ENCODE measurements at places on chromosomes 12 and 14.

DNA sequence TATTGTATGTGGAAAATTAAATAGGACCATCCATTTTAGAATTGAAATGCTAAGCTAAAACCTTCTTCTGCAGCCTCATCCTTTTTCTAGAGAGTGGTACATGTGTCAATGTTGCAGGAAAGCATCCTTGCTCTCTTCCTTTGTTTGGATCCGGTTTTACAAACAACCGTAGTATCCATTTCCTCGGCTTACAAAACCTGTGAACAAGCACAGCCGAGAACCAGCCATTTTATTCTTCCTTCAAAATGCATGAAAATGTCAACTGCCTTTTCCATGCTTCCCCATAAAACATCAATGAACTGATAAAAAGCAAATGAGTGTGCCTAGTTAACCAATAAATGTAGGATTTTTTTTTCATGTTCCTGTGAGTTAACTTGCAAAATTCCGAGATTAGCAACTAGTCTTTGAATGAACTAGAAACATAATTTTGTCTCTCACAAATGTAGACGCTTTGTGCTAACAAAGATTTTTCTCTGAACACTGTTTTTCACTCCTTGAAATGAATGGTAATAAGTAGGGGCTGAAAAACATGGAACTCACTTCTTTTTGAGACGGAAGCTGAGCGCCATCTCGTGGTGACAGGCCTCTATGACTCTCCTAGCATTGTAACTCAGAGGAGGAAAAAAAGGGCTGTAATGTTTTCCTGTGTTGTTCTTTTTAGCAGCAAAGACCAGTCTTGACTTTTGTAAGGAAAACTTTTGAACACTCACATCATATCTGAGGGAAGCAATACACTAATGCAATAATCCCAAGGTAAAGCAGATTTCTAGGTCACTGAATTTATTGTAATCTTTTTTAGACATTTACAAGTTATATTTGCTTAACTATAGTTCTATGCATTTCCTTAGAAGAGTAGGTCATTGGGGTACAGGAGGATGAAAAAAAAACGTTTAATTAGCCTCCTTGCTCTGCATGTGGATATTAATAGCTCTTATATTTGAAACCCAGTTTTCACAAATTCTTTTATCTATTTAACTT lies 157.4 kb upstream of the FOXG1 start:
- H3K36me3 ChIP-seq, result no peaks in the 10 kb centered on the region
- H3K27me3 ChIP-seq, result no peaks in the 10 kb centered on the region
- H3K27ac ChIP-seq, result no peak overlapping the region
- H3K4me1 ChIP-seq, result no peaks in the 10 kb centered on the region
- peak; percentile 1 for DNase-seq

DNA sequence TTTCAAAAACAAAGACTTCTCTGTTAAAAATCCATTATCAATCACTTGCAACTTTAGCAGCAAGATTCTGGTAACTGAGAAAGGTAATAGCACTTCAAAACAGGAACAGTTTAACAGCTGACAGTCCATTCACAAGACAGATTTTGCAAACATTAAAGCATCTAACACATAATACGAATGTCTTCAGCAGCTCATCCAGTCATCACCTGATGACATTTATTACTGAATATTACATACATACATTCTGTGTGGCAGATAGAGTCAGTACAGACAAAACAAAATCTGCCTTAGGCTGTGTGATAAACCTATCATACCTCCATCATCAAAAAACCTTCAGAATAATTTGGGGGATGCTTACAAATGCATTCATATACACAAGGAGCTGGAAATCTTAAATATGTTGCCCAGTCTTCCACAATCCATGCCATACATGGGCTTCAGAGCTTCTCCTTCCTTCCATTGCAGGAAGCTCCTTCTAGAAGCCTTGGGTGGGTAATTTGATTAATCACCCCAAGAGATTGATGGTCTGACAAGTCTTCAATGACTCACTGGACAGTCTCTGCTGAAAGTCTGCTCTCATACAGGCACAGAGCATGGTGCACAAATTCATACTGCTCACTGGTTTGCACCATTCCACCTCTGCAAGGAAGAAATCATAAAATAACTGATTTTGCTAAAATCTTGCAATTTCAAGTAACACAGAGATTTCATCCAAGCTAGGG lies 1.6 kb upstream of the PTPRB start:
- H3K36me3 ChIP-seq, result no peaks in the 10 kb centered on the region
- no peaks in the 10 kb centered on the region for H3K27me3 ChIP-seq
- no peak for DNase-seq
- no peak overlapping the region for H3K27ac ChIP-seq
- no peak overlapping the region for H3K4me3 ChIP-seq
- H3K4me1 ChIP-seq, result no peaks in the 10 kb centered on the region

DNA sequence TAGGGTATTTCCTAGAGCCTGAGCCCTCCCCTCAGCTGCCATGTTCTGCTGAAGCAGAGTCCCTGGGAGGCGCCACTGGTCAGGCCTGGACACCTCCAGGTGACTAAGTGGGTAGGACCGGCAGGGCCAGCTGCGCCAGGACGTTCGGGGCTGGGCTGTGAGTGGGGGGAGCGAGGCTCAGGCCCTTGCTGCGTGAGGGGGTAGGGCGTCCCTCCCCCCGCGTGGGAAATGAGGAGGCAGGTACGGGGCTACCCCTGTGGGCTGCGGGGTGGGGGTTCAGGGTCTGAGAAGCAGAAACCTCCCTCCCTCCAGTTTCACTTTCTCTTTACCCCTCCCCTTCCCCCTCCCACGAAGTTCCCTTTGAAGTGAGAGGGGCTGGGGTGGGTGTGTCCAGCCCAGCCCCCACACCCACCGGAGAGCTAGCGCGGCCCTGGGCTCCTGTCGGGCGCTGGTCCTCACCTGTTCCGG lies 22.1 kb upstream of the KIF26A start:
- no peaks in the 10 kb centered on the region for H3K36me3 ChIP-seq
- peaks cover 17% of the 10 kb centered on the region for H3K27me3 ChIP-seq
- no peak overlapping the region for H3K27ac ChIP-seq
- no peak for DNase-seq
- no peaks in the 10 kb centered on the region for H3K4me1 ChIP-seq

GRCh38 chr14:20456971-20457370 lies 1.9 kb downstream of the APEX1 start:
- DNase-seq, result no peak
- H3K4me3 ChIP-seq, result no peak overlapping the region
- H3K4me1 ChIP-seq, result 0 out of 2 replicates have a peak, but pooled peaks cover 4% of the 10 kb centered on the region
- H3K27me3 ChIP-seq, result no peaks in the 10 kb centered on the region
- peaks cover 24% of the 10 kb centered on the region for H3K36me3 ChIP-seq
- no peak overlapping the region for H3K27ac ChIP-seq

GRCh38 chr14:71716041-71716772 lies 216.0 kb upstream of the RGS6 start:
- H3K27ac ChIP-seq, result no peak overlapping the region
- H3K4me1 ChIP-seq, result peaks cover 20% of the 10 kb centered on the region
- no peak overlapping the region for H3K4me3 ChIP-seq
- DNase-seq, result peak; percentile 87
- H3K27me3 ChIP-seq, result no peaks in the 10 kb centered on the region
- peaks cover 6% of the 10 kb centered on the region for H3K36me3 ChIP-seq

- no peak overlapping the region for H3K27ac ChIP-seq
- peaks cover 18% of the 10 kb centered on the region for H3K27me3 ChIP-seq
- H3K4me3 ChIP-seq, result no peak overlapping the region
Measured at GRCh38 chr12:100360450-100360849, 3.6 kb downstream of the SLC17A8 start.

GRCh38 chr14:69633238-69633637 lies 21.8 kb downstream of the SUSD6 start:
- peaks cover 58% of the 10 kb centered on the region for H3K4me1 ChIP-seq
- H3K27ac ChIP-seq, result peak overlapping the region; percentile 12
- no peaks in the 10 kb centered on the region for H3K36me3 ChIP-seq

DNA sequence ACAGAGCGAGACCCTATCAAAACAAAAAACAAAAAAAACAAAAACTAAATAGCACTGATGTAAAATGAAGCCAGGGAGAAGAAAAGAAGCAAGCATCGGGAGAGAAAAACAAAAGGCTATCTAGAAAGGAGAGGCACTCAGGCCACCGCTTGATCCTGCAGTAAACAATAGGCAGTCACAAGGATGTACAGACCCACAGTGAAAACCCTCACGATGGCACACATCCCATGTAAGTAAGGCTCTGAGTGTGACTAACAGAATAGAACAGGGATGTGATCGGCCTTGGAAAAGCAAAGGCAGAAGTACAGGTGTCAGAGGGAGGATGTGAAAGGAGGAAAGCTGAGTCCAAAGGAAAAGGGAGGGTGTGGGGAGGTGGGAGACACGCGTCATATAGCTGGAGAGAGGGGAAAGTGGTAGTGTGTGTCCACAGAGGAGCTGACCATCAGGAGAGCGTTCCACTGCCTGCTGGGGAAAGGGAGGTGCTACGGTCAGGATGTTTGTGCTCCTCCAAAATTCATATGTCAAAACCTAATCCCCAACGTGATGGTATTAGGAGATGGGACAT lies 31.5 kb downstream of the CAMKK2 start:
- no peaks in the 10 kb centered on the region for H3K4me1 ChIP-seq
- no peaks in the 10 kb centered on the region for H3K27me3 ChIP-seq

DNA sequence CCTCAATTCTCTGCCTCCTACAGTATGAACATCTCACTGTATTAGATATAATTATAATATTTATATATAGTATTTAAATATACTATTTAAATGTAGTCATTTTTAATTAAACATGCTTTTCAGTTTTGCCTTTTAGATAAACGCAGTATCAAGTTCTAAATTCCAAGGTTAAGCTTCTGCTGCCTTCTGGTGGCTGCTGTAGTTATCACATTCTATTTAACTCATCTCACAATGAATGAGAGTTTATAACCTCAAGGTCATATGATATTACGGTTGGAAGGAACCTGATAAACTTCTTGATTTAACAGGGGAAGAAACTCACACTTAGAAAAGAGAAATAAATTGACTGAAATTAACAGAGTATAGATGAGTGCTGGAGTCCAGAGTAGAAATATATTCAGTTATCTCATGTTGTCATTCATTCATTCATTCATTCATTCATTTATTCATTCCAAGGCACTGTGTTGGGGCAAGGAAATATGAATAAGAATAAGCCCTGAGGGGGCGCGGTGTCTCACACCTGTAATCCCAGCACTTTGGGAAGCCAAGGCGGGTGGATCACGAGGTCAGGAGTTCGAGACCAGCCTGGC lies 31.9 kb downstream of the GUCY2C start:
- H3K4me1 ChIP-seq, result no peaks in the 10 kb centered on the region
- H3K36me3 ChIP-seq, result no peaks in the 10 kb centered on the region
- H3K27me3 ChIP-seq, result no peaks in the 10 kb centered on the region

GRCh38 chr14:24798911-24799462 lies 165.0 kb upstream of the GZMB start:
- no peaks in the 10 kb centered on the region for H3K27me3 ChIP-seq
- H3K4me1 ChIP-seq, result no peaks in the 10 kb centered on the region
- no peaks in the 10 kb centered on the region for H3K36me3 ChIP-seq

DNA sequence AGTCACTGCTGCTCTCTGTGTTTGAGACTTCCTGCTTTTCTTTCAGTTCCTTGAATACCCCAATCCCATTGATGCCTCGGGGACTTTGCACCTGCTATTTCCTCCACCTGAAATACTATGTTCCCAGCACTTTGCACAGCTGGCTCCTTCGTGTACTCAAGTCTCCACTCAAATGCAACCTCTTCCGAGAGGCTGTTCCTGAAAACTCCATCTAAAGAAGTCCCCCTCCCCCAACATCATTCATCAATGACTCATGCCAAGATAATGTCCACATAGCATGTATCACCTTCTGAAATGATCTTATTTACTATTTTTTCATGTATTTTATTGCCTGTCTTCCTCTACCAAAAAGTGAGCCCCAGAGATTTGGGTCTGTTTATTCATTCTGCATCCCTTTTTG lies 48.6 kb downstream of the HSPB8 start:
- no peak overlapping the region for H3K4me3 ChIP-seq
- no peak overlapping the region for H3K27ac ChIP-seq
- H3K27me3 ChIP-seq, result no peaks in the 10 kb centered on the region
- no peaks in the 10 kb centered on the region for H3K36me3 ChIP-seq
- DNase-seq, result no peak

DNA sequence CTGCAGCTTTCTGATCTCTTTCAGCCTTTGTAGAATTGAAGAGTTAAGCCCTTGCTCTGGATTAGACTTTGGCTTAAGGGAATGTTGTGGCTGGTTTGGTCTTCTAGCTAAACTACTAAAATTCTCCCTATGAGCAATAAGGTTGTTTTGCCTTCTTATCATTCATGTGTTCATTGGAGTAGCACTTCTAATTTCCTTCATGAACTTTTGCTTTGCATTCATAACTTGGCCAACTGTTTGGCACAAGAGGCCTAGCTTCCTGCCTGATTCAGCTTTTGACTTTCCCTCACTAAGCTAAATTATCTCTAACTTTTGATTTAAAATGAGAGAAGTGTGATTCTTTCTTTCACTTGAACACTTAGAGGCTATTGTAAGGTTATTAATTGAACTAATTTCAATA lies 384.3 kb downstream of the RAD51B start:
- H3K27ac ChIP-seq, result no peak overlapping the region
- no peak overlapping the region for H3K4me3 ChIP-seq
- peaks cover 4% of the 10 kb centered on the region for H3K4me1 ChIP-seq

- no peaks in the 10 kb centered on the region for H3K27me3 ChIP-seq
- no peaks in the 10 kb centered on the region for H3K4me1 ChIP-seq
- no peak overlapping the region for H3K4me3 ChIP-seq
- no peaks in the 10 kb centered on the region for H3K36me3 ChIP-seq
- no peak for DNase-seq
Measured at GRCh38 chr14:39406560-39406959, 25.7 kb downstream of the FBXO33 start.

DNA sequence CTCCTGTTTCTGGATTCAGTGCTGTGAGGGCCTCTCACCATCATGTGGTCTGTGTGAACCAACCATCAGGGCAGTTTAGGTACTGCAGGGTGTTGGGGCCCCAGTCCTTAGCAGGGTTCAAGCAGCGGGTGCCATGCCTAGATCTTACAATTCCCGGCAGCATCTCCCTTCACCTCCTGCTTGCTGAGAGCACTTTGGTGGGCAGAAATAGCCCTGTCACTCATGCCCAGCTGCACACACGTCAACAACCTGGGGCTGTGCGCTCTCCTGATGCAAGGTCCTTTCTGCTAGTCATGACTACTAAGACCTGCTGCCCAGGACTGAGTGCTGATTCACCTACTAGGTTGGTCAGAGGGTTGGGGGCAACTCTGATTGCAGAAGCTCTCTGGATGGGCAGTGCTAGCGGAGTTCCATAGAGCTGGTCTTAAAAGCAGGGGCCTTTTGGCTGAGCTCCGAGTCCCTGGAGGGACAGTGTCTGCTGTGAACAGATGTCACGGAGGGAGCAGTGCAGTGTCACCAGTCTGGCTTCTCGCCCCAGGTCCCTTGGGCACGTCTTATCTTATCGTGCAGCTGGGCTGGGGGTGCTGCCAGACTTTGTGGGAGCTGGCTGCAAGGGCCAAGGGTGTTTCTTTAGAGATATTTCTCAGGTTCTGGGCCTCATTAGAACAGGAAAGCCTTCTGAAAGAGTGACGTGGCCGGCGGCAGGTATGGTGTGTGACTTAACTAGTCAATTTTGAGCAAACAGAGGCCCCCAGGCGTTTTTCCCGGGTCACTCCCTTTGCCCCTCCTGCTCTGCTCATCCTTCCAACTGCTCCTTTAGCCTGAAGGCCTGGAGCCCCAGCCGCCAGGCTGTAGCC lies 71.8 kb downstream of the NINJ2 start:
- H3K4me3 ChIP-seq, result no peak overlapping the region
- no peaks in the 10 kb centered on the region for H3K4me1 ChIP-seq
- H3K36me3 ChIP-seq, result no peaks in the 10 kb centered on the region
- no peak overlapping the region for H3K27ac ChIP-seq

Data from IMR-90 (cell line).